ENCODE measurements at places on chromosomes 1 and 21. TPM values are rescaled to one million over a fixed set of nuclear protein-coding genes. Genes with fewer than 3 reads are reported as not detected.

The DYNLT5 gene
- not detected for total RNA-seq

The CCDC24 gene
- 1.6 TPM for total RNA-seq

DNA sequence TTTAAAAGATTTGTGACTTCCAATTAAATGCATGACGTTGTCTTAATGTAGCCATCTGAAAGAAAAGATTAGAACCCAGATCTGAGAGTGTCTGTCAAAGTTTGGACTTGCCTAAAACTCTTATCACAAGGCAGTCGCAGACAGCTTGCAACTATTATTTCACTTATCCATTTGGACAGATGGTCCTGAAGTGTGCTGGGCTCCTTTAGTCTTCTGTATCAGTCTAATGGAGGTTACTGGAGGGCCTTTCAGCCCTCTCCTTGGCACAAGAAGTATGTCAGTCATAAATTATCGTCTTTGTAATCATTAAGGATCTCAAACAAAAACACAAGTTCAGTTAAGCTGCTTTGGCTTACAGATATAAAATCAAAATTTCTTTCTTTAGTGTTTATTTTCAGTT is 15.5 kb downstream of the PROX1 start:
- no peak for DNase-seq

DNA sequence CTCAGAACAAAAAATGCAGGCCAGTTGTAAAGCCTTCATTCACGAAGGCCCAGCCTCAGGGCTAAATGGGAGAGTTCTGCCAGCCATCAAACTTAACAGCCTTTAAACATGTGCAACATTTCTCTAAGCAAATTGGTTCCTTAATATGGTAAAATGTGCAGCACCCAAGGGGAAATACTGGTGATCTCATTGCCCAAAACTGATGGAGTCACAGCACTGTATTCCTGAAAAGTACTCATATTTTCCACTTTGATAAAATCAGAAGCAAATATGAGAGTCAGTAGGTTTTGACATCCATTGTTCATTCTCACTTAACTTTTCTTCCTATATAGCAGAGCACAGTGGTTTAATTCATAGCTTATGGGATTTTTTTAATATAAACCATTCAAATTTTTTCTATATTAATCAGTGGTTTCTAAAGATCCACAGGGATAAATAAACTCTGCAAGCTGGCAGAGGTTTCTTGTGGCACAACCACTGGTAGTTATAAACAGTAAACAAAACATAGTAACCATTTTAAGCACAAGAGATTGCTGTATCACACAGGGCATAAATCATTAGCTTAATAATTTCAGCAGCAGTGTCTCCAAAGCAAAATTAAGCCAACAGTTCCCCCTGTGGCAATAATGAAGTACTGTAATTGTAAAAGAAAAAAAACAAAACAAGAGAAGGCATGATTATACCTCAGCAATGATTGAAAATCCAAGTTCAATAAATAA is 106.9 kb upstream of the LYPLAL1 start:
- no peak for DNase-seq

DNA sequence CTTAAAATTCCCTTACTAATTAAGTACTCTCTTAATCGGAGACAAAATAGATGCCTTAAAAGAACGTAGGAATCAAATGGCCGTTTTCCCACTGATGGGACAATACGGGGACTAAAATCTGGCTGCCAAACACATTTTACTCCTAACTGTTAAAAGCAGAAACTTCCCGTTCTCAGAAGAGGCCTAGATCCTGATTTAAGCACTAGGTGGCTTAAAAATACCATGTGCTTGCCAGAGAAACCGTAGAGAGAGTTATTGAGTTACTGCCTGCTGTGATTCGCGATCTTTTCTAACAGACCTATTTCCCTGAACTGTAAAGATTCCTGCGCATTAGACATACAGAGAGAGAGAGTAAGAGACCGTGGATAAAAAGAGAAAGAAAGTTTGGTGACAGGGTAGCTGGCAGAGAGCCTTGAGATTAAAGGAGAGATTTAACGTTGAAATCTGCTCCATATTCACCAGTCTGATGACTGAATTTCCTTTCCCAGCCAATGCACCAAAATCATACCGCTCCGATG is 54.4 kb upstream of the STUM start:
- DNase-seq, result no peak

DNA sequence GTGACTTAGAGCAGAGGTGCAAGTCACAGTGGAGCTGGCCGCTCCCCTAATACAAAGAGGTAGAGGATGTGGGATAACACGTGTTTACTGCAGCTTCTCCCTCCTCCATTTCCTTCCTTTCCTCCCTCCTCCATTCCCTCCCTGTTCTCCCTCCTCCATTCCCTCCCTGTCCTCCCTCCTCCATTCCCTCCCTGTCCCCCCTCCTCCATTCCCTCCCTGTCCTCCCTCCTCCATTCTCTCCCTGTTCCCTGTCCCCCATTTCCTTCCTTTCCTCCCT is 124.0 kb downstream of the CRYAA start:
- no peak for DNase-seq

DNA sequence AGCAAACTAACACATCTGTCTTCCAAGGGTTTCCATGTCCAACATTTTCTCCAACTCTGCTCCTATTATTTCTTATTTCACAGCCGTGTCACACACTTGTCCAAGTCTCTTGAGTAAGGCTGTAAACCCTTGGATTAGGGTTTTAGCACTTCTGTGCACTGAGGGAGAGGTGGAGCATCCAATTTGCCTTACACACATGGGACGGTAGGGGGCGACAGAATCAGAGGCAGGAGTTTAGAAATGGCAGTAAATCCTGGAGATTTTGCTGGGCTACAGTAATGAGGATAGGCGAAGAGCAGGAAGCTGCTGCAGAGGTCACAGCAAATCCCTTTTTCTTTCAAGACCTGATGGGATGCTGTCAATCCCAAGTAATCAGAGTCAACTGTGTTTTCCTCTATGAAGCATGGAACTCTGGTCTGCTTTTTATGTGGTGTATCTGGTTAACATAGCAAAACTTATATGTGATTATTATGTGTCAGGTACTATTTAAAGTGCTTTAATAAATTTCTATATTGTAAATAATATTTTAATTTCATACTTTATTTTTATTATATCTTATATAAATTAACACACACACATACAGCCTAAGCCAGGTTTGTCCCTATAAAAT is 15.4 kb upstream of the LCE5A start:
- peak; percentile 46 for DNase-seq

GRCh38 chr21:45167796-45168222 is 93.4 kb downstream of the ADARB1 start:
- DNase-seq, result no peak

DNA sequence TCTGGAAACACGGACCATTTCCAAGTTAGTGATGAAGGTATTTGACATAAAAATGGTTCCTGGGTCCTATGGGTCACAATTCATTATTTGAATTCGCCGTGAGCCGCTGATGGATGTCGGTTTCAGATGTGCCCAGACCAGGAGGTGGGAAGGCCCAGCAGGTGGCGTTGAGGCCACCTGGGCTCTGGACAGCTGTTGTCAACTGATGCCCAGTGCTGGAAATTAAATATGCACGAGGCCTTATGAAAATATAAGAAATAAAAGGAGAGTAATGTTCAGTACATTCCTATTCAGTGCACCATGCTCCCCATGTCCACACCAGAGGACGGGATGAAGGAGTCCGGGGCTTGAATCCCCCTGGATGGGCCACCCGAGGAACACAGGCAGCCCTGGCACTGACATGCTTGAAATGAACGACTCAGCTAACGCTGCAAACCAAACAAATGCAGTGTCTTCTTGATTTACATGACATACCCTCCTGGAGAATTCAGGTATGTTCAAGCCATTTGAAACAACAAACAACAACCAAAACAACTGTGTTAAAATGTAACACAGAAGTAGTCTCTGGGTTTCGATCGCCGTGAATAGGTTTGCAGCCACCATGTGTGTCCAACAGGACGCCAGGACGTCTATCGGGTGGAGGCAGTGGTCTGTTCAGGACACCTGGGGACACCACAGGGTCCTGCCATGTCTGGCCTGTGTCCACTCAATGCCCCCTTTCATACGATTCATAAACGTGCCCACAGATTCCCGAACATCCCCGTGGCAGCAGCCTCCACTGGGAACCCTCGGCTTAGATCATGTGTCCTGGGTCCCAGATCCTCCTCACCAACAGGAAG is 6.1 kb downstream of the TFF3 start:
- no peak for DNase-seq

GRCh38 chr1:153649863-153650235 is 8.7 kb upstream of the SNAPIN start:
- DNase-seq, result no peak

GRCh38 chr21:25107708-25108107 is 499.6 kb downstream of the MRPL39 start:
- peak; percentile 2 for DNase-seq

- peak; percentile 23 for DNase-seq
Observed at GRCh38 chr1:119347858-119348257, 20.7 kb upstream of the HAO2 start.

Measured in SJCRH30 (cell line).